ENCODE measurements at places on chromosomes 2 and 18.

- no peak for DNase-seq
Measured at GRCh38 chr18:62030091-62030985, 137.5 kb upstream of the RNF152 start.

GRCh38 chr2:175309799-175310198 lies 128.3 kb upstream of the ATP5MC3 start:
- DNase-seq, result no peak

DNA sequence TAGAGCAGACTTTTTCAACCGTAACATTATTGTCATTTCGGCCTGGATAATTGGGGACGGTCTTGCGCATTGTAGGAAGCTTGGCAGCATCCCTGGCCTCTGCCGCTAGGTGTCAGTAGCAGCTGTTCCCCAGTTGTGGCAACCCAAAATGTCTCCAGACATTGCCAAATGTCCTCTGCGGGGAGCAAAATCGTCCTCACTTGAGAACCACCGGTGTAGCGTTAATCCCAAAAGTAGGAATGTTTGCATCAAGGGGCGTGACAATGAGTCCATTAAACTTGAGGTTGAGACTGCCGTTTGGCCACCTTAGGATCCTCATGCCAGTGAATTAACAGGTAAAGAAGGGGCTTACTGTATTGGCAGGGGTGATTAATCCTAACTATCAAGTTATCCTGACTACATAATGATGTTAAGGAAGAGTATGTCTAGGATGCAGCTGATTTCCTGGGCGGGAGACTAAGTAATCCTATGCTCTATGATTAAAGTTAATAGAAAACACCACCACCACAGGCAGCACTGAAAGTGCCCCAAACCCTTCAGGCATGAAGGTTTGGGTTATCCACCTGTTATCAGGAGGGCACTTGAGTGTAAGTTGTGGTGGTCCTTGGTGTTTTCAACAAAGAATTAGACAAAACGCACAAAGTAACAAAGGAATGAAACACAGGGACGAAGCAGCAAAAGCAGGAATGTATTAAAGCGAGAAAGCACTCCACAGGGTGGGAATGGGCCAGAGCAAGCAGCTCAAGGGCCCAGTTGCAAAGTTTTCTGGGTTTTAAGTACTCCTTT lies 4.9 kb upstream of the ZC3H8 start:
- DNase-seq, result peak; percentile 48

- DNase-seq, result no peak
Measured at GRCh38 chr2:75292826-75293225, 93.5 kb upstream of the TACR1 start.

DNA sequence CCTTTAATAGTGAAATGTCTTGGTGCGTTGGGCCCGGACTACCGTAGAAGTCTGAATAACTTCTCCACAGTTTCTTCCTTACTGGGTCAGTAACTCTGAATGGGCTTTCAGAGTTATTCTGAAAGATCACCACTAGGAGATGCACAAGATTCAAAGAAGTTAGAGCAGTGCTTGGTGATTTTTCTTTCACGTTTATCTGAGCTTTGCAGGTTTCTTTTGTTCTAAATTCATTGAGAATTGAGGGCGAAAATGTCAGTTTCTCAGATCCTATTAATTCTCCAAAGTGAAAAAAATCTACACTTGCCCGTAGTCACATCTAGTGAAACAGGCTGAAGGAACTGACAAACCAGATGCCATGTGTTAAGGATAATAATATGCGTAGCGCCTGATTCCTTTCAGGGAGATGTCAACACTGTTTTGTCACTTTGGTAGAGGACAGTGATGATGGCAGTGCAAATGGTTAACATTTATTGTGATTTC lies 70.1 kb downstream of the QPCT start:
- peak; percentile 48 for DNase-seq

DNA sequence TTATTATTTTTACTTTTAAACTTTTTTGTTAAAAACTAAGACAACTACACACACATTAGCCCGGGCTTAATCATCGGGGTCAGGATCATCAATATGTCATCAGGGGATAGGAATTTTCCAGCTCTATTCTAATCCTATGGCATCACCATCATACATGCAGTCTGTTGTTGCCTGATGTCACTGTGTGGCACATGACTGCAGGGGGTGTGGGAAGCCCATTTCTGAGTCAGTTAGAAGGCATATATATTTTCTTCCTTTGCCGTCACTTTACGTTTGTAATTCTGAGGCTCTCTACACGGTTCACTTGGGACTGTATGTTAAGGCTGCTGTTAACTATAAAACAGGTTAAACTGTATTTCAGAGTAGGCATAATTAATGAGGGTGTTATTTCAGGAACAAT lies 144.4 kb upstream of the ITGA6 start:
- peak; percentile 22 for DNase-seq

DNA sequence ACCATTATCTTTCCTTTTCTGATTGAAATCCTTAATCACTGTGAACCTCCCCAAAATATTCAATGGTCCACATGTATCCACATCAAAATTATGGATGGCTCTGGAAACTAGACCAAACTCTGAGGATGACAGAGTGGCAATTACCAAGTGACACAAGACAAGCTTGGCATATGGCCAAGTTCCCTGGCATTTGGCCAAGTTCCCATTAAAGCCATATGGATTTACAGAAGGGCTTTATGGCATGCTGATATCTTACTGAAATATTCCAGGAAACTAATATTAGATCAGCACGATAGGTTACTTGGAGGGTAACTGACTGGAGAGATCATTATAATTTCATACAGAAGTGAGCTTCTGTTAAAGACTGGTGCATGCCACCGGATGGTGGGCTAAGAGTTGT lies 21.9 kb upstream of the CERS6 start:
- DNase-seq, result no peak

- no peak for DNase-seq
Measured at GRCh38 chr2:227460070-227460485, 11.9 kb upstream of the AGFG1 start.

DNA sequence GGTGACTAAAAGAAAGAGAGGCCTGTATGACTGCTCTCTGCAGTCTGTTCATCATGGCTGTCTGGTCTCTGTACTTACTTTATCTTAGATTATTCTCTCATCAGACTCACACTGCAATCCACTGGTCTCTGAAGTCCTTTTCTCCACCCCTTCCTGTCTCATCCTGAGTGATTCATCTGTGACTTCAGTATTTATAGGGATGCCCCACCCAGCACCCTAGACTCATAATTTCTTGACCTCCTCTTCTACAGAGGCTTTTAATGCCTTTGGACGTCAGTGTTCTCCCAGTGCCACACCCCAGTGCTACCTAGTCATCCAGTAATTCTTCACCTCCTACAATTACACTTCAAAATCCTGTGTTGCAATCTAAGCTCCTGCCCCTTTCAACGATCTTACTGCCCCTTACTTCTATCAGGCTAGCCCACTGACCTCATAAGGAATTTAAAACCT lies 14.9 kb upstream of the ITPRID2 start:
- DNase-seq, result no peak

DNA sequence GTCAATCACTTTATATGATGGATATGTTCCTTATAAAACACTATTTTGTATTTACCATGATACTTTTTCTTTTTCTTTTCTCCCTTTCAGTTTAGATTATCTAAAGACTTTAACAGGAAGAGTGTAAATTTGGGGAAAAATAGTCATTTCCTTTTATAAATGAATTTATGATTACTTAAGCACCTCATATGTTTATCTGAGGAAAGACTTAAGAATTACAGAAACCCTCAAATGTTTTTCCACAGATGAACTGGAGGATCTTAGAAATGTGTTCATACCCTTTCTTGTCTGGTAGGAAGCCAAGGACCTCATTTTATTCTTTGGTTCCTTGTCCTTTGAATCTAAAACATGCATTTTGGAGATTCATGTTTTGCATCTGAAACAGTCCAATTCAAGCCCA lies 36.7 kb downstream of the MAPRE2 start:
- no peak for DNase-seq

- no peak for DNase-seq
Measured at GRCh38 chr2:215577356-215577755, 141.5 kb upstream of the FN1 start.

DNA sequence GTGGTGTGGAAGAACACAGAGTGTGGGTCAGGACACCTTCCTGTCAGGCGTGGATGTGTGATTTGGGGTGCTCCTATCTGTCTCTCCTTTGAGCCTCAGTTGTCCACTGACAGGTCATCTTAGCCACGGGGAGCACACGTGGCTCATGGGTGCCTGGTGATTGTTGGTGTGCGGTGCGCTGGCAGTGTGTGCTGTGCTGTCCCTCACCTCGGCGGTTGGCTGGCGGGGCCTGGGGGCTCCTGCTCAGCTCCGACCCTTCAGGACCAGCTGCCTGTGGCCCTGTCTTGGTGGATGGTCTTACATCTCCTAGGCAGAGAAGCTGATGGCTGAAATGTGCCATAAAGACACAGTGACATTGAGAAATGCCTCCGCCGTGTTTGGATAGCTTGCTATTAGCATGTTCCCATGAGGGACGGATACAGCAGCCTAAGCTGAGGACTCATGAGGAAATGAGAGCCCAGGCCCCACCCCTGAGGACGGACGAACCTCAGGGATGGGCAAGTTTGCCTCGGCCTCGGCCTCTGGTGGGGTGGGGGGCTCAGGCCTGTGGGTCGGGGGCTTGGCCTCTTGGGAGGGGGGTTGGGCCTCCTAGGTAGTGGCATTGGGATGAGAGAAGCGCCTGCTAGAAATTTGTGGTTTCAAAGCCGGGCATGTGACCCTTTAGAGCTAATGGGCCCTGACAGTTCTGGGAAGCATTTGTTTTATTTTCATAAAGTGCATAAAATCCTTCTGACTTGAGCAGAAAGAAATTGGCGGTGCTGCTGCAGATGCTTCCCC lies 20.3 kb upstream of the ASB1 start:
- DNase-seq, result no peak

DNA sequence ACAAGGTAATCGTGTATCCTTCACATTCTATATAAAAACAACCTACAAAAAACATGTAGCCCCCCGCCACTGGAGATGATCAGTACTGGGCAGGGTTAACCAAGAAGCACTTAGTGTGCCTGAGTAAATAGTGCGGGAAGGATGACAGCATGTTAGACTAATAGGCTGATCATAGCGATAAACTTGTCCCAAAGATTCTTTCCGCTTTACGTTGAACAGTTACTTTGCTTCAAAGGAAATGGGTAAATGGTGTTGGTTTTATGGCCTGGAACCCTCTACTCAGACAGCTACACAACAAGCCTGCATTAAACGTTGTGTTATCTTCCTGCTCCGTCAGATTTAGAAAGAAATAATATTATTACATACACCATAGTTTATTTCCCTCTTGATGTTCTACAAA lies 67.7 kb downstream of the CTAGE1 start:
- no peak for DNase-seq

- no peak for DNase-seq
Measured at GRCh38 chr2:95530734-95531133, 46.2 kb upstream of the TRIM43B start.

GRCh38 chr2:55148269-55148668 lies 83.8 kb downstream of the CLHC1 start:
- no peak for DNase-seq

DNA sequence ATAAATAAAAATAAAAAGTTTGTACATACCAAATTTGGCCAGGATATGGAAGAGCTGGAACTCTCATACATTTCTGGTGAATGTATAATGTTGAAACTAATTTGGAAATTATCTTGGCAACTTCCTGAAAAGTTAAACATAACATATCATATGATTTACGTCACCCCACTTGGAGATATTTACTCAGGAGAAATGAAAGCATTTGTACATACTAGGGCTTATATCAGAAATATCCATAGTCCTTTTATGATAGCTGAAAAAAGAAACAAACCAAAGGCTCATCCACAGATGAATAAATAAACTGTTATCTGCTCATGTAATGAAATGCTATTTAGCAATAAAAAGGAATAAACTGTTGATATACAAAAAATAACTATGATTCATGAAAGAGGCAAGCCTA lies 318.2 kb upstream of the NRXN1 start:
- no peak for DNase-seq

GRCh38 chr2:196290136-196290535 lies 118.8 kb upstream of the STK17B start:
- DNase-seq, result no peak

DNA sequence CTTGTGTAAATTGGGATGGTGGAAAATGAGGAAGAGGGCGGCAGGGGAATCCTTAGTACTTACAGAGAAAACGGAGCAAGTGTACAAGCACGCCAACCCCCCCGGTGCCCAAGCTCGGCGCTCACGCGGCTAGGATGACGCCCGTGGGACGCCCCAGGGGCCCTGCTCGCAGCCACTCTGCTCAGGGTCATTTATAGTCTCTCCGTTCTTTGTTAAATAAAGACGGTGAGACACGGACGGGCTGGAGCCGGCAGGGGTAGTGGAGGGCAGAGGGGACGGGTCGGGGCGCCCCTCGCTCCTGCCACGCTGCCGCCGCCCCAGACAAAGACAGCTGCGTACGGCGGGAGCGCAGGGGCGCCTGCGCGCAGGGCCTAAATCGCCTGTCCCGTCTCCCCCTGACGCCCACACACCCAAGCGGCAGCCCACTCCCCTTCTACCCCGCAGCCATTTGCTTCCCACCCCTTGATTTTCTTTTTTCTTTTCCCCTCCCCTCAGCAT lies 37.8 kb downstream of the PCBP1 start:
- no peak for DNase-seq

- DNase-seq, result no peak
Measured at GRCh38 chr2:121635371-121635770, 13.9 kb downstream of the CLASP1 start.

DNA sequence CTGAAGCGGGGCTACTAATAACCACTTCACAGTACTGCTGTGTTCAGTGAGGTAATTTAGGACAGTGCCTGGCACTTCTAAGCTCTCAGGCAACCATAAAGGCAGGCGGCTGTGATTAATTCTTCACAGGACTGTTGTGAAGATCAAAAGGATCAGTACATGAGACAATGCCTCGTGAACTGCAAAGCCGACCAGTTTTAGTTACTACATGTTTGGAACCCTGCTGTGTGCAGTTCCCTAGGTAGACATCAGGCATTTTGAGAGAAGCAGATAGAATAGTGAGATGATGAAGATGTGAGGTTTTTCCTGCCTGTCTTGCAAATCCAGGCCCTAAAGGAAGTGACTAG lies 19.1 kb downstream of the EFHD1 start:
- DNase-seq, result no peak

GRCh38 chr2:31511376-31511775 lies 69.4 kb downstream of the SRD5A2 start:
- DNase-seq, result no peak

- DNase-seq, result no peak
Measured at GRCh38 chr2:171675810-171676345, 11.4 kb upstream of the DYNC1I2 start.

DNA sequence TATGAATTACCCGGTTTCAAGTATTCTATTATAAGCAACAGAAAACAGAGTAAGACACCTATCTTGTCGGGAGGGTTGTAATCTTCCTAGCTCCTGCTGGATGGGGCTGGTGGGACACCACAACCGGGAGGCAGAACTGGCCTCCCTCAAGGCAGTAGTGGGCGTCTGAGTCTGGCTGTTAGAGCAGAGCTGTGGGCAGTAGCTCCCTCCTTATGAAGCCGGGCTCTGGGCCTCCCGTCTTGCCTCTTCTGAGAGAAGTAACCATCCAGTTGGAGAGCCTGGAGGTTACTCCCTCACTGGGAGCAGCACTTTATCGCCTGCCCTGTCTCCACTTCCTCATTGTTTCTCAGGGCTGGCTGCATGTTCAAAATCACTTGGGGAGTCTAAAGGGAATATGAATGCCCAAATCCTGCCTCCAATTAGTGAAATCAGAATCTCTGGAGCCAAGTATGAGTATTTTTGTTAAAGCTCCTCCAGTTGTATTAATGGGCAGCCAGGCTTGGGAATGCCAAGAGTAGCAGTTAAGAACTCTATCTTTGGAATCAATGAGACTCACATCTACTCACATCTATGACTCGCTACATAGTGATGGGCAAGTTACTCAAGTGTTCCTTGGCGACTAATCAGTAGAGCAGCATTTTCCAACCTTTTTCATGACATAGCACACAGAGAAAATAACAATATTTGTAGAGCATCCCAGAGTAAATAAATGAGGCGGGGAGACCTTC lies 27.3 kb upstream of the NRP2 start:
- DNase-seq, result no peak
